ENCODE measurements at places on chromosomes 7 and 10. TPM values are rescaled to one million over a fixed set of nuclear protein-coding genes. Genes with fewer than 3 reads are reported as not detected.

GRCh38 chr10:107474650-107475049, 310.1 kb upstream of the SORCS1 start:
- H3K4me1 ChIP-seq, result no peaks in the 10 kb centered on the region
- no peak overlapping the region for H3K4me3 ChIP-seq
- H3K36me3 ChIP-seq, result no peaks in the 10 kb centered on the region
- no peak overlapping the region for H3K27ac ChIP-seq
- no peak for DNase-seq

- H3K27ac ChIP-seq, result no peak overlapping the region
- H3K4me3 ChIP-seq, result no peak overlapping the region
- no peak for DNase-seq
- no peaks in the 10 kb centered on the region for H3K27me3 ChIP-seq
- no peaks in the 10 kb centered on the region for H3K36me3 ChIP-seq
Observed at GRCh38 chr10:7715515-7715914, 12.4 kb downstream of the ITIH2 start.

GRCh38 chr10:95247200-95247880, 43.5 kb downstream of the PDLIM1 start:
- H3K27me3 ChIP-seq, result no peaks in the 10 kb centered on the region
- no peak overlapping the region for H3K4me3 ChIP-seq
- H3K4me1 ChIP-seq, result peaks cover 36% of the 10 kb centered on the region
- H3K36me3 ChIP-seq, result peaks cover 27% of the 10 kb centered on the region
- DNase-seq, result no peak

DNA sequence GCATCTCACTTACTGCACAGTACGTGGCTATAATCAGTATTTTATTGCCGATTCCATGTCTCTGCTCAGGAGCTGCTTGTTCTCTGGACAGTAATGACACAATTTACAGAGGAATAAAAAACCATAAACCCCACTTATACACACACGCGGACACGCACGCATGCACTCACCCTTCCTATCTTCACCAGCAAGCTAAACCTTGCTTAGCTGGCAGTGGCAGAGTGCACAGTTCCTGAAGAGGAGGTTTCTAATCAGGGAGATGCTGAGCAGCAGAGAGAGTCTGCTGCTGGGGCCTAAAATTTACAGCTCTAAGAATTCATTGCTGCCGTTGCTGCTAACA, 66.3 kb downstream of the SND1 start:
- H3K27ac ChIP-seq, result no peak overlapping the region
- H3K36me3 ChIP-seq, result peaks cover 2% of the 10 kb centered on the region
- no peak for DNase-seq
- H3K4me1 ChIP-seq, result no peaks in the 10 kb centered on the region
- no peak overlapping the region for H3K4me3 ChIP-seq

GRCh38 chr7:29442146-29442545, 121.5 kb upstream of the PRR15 start:
- no peaks in the 10 kb centered on the region for H3K4me1 ChIP-seq
- DNase-seq, result no peak
- no peak overlapping the region for H3K27ac ChIP-seq
- no peak overlapping the region for H3K4me3 ChIP-seq

- H3K36me3 ChIP-seq, result no peaks in the 10 kb centered on the region
- H3K27ac ChIP-seq, result no peak overlapping the region
- no peaks in the 10 kb centered on the region for H3K27me3 ChIP-seq
- no peak for DNase-seq
Observed at GRCh38 chr7:66198956-66199355, 6.2 kb upstream of the TPST1 start.

- no peaks in the 10 kb centered on the region for H3K27me3 ChIP-seq
- H3K4me3 ChIP-seq, result no peak overlapping the region
- H3K36me3 ChIP-seq, result no peaks in the 10 kb centered on the region
- no peak overlapping the region for H3K27ac ChIP-seq
Observed at GRCh38 chr10:90992462-90992861, 71.6 kb upstream of the ANKRD1 start.

DNA sequence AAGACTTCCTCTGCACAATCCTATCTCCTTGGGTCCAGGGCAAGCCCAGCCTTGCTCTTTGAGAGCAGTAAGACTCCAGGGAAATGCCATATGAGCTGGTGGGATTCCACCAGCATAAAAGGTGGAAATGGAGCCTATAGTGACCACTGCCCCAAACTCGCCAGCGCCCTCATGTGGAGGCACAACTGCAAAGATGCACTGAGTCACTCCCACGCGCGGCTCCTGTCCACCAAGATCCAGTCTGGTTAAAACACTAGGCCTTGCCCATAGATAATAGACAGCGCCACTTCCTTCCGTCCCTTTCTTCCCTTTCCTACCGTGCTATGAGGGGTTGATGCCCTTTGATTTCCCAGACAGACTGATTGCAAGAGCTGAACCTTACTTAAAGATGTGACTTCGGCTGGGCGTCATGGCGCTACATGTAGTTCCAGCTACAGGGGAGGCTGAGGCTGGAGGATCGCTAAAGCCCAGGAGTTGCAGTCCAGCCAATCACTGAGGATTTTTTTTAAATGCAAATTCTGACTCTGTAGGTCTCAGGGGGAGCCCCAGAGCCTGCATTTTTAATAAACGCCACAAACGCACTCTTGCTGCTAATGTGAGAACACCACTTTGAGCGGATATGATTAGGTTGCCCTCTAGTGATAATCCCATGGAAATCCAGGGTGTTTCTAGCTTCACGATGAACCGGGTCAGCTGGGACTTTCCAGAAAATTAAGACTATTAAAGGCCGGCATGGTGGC, 136.5 kb downstream of the EPC1 start:
- H3K4me3 ChIP-seq, result no peak overlapping the region
- no peak for DNase-seq
- H3K27me3 ChIP-seq, result no peaks in the 10 kb centered on the region
- no peak overlapping the region for H3K27ac ChIP-seq
- no peaks in the 10 kb centered on the region for H3K4me1 ChIP-seq

DNA sequence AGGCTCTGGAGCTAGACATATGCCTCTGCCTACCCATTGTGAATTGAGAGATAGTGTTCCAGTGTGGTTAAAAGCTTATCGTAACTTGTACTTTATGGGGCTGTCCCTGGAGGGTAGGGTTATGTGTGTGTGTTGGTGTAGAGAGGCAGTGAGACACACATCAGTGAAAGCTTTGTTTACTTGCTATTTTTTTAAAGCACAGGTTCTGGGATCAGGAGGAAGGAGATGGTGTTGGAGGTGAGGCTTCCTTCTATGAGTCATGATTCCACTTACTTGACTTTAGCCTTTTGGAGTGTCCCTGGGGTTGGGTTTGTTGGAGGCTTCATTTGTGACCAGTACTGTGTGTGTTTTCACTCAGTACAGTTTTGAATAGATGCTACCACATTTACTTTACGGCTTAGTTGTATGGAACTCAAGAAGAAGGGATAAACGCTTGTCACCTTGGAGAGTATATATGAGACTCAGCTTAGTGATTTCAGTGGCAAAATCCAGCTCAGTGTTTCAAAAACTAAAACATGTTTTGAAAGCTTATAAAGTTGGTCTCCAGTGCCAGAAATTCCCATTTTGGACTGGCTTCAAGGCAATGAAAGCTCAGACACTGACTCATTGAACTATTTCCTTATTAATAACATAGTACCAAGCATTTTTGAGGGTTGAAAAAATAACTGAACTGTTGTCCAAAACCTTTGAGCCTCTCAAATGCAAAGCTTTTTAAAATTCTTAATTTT, 106.2 kb downstream of the PLXDC2 start:
- no peak overlapping the region for H3K4me3 ChIP-seq
- H3K4me1 ChIP-seq, result peaks cover 11% of the 10 kb centered on the region
- no peak for DNase-seq
- no peaks in the 10 kb centered on the region for H3K36me3 ChIP-seq
- H3K27me3 ChIP-seq, result no peaks in the 10 kb centered on the region

- H3K36me3 ChIP-seq, result no peaks in the 10 kb centered on the region
- no peak overlapping the region for H3K4me3 ChIP-seq
Observed at GRCh38 chr10:97518301-97519043, 19.7 kb downstream of the UBTD1 start.

WNT8B gene
- 0.17 TPM for total RNA-seq
